Mononuclear cell (primary cell): ENCODE measurements at places on chromosomes 6 and 20. TPM values are rescaled to one million over a fixed set of nuclear protein-coding genes. Genes with fewer than 3 reads are reported as not detected.

The SULF2 gene
- total RNA-seq = 74.7 TPM

The TSHZ2 gene
- total RNA-seq = 21.3 TPM

The TBXT gene
- not detected for total RNA-seq

The AMD1 gene
- 245 TPM for total RNA-seq

The BMP2 gene
- 0.73 TPM for total RNA-seq

The MEI4 gene
- 0.10 TPM for total RNA-seq

The PRRT1 gene
- 0.42 TPM for total RNA-seq

The MTO1 gene
- 39.9 TPM for total RNA-seq

The EDN1 gene
- 4.9 TPM for total RNA-seq

The OR2H1 gene
- total RNA-seq = not detected

The WFDC8 gene
- total RNA-seq = not detected

The ATG5 gene
- 62.8 TPM for total RNA-seq

The C6orf52 gene
- not detected for total RNA-seq

The SLC44A4 gene
- 0.10 TPM for total RNA-seq

The SMLR1 gene
- total RNA-seq = not detected

The SEMG1 gene
- not detected for total RNA-seq

The OR2H2 gene
- under 0.01 TPM for total RNA-seq

The MRAP2 gene
- total RNA-seq = 0.10 TPM

The VIP gene
- total RNA-seq = not detected

The SNAP25 gene
- total RNA-seq = not detected

The EMILIN3 gene
- total RNA-seq = under 0.01 TPM

The MOG gene
- not detected for total RNA-seq

The SLC17A1 gene
- not detected for total RNA-seq

The BTNL2 gene
- total RNA-seq = not detected

The PKIB gene
- 2.1 TPM for total RNA-seq

The PACRG gene
- 0.73 TPM for total RNA-seq

The OPN5 gene
- total RNA-seq = not detected

The OR2J2 gene
- total RNA-seq = not detected

The ETV7 gene
- 0.73 TPM for total RNA-seq

The ULBP2 gene
- total RNA-seq = 0.94 TPM

The CGA gene
- total RNA-seq = not detected

The TSBP1 gene
- total RNA-seq = not detected

The POPDC3 gene
- total RNA-seq = not detected

The SLCO4A1 gene
- 0.73 TPM for total RNA-seq

The SLC35D3 gene
- 0.52 TPM for total RNA-seq

The HLA-DRB5 gene
- total RNA-seq = 8.5 TPM

The CLPSL2 gene
- total RNA-seq = not detected
